ENCODE measurements at places on chromosomes 13 and 19.

GRCh38 chr13:113633485-113633873 is 24.5 kb downstream of the ATP4B start:
- no peak for DNase-seq

- no peak for DNase-seq
These were observed 45.3 kb downstream of the LRCH1 start for GRCh38 chr13:46598140-46598819.

GRCh38 chr13:23915308-23915707 is 18.0 kb upstream of the C1QTNF9B start:
- peak; percentile 18 for DNase-seq

- no peak for DNase-seq
These were observed 139.6 kb downstream of the STOML3 start for GRCh38 chr13:38850868-38851626.

GRCh38 chr13:54029720-54030119 is 1001.1 kb downstream of the OLFM4 start:
- DNase-seq, result no peak

DNA sequence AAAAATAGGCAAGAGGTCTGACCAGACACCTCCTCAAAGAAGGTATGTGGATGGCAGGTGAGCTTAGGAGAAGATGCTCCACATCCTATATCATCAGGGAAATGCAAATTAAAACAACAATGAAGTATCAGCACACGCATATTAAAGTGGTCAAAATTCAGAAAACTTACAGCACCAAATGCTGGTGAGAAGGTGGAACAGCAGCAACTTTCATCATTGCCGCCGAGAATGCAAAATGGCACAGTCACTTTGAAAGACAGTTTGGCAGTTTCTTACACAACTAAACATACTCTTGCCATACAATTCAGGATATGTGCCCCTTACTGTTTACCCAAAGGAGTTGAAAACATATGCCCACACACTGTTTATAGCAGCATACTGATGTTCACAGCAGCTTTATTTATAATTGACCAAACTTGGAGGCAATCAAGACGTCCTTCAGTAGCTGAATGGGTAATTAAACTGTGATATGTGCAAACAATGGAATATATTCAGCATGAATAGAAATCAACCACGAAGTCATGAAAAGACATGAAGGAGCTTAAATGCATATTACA is 22.5 kb downstream of the OR10H4 start:
- no peak for DNase-seq

GRCh38 chr19:33818411-33818810 is 21.7 kb downstream of the KCTD15 start:
- DNase-seq, result no peak

DNA sequence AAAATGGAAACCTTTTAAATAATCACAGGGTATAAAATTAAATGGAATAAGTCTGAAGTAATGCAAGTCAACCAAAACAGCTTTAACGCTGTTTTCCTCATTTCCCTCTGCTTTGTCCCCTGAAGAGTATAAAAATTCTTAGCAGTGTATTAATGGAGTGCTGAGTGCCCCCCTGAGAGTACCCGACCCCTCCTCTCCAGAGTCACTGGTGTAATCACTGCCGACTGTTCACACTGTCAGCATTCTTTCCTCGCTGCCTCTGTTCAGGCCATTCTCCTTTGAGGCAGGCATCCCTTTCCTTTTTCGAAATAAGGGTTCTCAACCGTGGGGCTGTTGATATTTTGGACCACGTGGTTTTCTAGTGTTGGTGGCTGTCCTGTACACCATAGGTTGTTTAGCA is 146.9 kb upstream of the SLC10A2 start:
- DNase-seq, result no peak

GRCh38 chr13:79361299-79361698 is 44.8 kb downstream of the RBM26 start:
- DNase-seq, result no peak

GRCh38 chr13:40366119-40366518 is 300.3 kb downstream of the FOXO1 start:
- DNase-seq, result no peak

- DNase-seq, result no peak
These were observed 9.0 kb downstream of the DHRS12 start for GRCh38 chr13:51794964-51795363.

- DNase-seq, result no peak
These were observed 5.0 kb downstream of the APC2 start for GRCh38 chr19:1455002-1455335.

All from Jurkat, Clone E6-1 (cell line).